ENCODE measurements at places on chromosomes 11 and 22.

DNA sequence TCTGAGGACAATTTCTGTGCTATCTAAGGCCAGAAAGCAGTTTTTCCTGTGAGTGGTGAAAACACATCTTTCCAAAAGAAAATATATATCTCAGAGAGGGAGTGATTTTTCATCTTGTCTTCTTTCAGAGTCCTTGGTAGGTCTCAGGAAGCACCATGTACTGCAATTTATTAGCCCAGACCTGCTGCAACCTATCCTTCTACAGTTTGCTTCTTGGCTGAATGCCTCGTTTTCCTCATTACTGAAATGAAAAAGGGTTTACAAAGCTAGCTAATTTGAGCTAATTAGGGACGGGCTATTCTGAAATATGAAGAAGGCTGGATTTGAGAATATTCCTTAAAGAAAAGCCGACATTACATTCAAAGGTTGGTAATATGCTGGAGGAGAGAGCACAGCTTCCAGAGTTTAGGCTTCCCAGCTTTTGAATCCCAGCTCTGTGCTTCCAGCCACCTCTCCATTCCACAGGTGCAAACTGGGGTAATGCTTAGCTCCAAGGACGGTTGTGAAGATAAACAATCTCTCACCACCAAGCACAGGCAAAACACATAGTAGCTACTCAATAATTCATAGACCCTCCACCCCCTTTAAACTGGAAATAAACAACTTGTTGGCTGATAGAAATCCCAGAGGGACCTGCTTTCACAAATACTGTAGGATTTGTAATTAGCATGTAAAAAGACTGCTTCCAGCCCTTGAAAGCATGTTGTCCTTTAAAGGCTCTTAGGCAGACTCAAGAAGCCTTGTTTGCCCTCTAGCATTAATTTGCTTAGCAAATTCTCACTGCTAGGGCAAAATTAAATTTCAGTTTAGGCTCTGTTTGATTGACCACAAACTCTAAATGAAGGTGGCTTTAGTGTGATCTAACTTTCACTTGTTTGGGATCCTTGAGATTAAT lies 24.5 kb upstream of the SESN3 start:
- DNase-seq = no peak

- no peak for DNase-seq
These were observed 38.9 kb downstream of the LIMK2 start for GRCh38 chr22:31250740-31251600.

GRCh38 chr11:9664276-9665171 lies 647 bp downstream of the SWAP70 start:
- peak; percentile 49 for DNase-seq

DNA sequence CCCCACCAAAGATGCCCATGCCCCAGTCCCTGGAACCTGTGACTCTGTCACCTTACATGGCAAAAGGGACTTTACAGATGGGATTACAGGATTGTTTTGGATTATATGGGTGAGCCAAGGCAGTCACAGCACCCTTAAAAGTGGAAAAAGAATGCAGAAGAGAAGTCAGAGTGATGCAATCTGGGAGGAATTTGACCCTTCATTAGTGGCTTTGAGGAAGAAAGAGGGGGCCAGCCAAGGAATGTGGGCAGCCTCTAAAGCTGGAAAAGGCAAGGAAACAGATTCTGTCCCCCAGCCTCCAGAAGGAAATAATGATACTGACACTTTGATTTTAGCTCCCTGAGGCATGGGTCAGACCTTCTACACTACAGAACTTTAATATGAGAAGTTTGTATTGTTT lies 257.3 kb upstream of the ISX start:
- no peak for DNase-seq

- no peak for DNase-seq
These were observed 73.8 kb upstream of the SESN3 start for GRCh38 chr11:95304777-95305176.

GRCh38 chr11:72621008-72621610 lies 53.1 kb downstream of the PDE2A start:
- DNase-seq = no peak

DNA sequence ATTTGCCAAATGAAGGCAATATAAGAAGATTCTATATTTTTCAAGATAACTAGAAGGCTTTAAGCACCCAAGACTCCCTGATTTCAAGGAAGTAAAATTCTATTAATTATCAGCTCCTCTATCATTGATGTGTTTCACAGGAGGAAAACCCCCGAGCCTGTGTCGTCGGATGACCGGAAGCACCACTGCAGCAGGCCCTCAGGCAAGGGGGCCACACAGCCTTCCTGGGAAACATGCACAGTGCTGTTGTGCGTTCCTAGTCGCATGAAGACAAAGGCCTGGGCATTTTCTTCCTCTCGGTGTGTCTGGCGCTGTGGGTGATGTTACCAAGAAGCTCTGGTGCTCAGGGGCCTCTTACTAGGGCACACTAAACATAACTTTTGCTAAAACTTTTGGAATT lies 16.4 kb downstream of the CLTCL1 start:
- no peak for DNase-seq

DNA sequence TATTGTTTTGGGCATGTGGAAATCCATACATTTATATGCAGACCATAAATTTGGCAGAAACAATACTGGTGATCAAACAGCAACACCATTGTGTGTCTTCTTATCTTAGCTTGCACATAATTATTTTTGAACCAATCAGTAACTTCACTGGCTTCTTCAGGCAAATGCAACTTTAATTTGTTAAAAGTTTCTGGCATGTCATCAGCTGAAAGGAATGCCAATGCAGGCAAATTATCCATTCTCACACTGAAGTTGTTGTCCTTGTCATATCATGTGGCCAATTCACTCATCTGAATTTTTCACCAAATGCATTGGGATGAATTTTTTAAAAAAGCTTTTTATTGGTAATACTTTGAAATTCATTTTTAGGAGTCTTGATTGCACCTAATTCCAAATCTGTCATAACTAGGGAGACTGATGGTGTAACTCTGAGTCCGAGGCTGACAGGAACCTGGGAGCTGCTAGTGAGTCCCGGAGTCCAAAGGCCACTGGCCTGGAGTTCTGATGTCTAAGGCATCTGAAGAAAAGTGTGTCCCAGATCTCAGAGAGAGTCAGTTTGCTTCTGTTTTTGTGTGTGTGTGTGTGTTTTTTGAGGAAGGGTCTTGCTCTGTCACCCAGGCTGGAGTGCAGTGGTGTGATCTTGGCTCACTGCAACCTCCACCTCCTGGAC lies 17.4 kb upstream of the OR10V1 start:
- DNase-seq = no peak

DNA sequence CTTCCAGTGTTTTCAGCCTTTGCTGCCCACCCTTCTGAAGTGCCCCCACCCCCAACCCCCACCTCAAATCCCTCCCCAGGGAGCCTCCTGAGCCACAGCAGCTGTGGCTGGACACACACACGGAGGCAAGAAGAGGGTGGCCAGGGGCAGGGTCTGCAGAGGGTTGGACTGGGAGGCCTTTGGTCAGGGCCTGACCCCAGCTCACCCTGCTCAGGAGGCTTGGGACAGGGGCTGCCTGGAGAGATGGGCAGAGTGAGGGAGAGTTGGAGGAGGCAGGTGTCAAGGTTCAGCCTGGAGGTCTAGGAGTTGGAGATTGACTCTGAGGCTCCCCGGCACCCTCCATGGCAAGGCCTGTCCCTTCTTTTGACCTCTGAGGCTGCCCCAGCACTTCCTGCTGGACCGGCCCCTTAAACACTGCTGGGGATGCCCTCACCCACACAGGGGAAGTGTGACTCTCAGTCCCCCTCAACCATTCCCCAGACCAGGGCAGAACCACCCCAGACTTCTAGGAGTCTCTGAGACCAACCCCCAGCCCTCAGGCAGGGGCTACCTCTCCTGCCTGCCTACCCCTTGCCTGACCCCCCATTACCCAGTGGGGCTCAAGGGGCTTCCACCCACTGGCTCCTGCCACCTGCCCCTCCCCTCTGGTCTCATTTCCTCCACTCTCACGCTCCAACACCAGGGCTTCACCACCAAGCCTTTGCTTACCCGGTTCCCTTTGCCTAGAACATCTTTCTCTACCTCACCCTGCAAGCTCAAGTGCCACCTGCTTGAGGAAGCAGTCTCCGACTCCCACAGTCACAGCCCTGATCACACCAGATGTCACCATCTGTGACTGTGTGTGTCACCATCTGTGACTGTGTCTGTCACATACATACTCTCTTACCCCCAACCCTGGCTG lies 8.6 kb downstream of the ARAP1 start:
- no peak for DNase-seq

- DNase-seq = no peak
These were observed 1147.0 kb downstream of the DLG2 start for GRCh38 chr11:84480131-84480530.

Data from smooth muscle cell of the brain vasculature (primary cell).